ENCODE measurements at places on chromosomes 7 and 10.

DNA sequence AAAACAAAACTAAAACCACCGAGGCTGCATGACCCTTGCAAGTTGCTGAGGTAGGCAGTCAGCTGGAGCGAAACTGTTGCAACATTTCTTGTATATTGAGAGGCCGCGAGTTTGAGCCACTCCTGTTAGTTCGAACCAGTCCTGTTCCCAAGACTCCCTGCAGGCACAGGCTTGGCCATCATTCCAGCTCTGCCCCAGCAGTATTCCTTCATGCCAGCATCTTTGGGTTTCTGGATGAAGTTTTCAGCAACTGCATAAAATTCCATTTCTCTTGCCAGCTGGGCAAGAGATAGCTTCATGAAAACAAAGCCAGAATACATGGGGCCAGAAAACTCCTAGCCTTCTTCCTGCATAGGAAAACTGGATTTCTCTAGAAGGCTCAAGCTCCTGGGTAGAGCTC is 207.6 kb downstream of the FRMD4A start:
- no peak for DNase-seq

- no peak for DNase-seq
Observed at GRCh38 chr7:134942690-134943466, 43.4 kb upstream of the AGBL3 start.

GRCh38 chr7:152848026-152848425 is 88.5 kb downstream of the ACTR3B start:
- DNase-seq, result no peak

DNA sequence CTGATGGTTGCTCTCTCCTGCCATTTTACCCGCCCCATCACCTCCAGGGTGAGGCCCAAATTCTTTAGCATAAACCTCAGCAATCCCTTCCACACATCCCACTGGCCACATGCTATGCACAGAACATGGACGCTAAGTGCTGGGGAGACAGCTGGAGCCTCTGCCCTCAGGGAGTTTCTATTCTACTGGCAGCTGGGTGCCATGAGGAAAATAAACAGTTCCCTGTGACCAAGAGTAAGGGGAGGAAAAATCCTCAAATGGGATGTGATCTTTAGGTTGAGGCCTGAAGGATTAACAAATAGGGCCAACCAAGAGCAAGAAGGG is 1.2 kb downstream of the PARP12 start:
- DNase-seq, result no peak

DNA sequence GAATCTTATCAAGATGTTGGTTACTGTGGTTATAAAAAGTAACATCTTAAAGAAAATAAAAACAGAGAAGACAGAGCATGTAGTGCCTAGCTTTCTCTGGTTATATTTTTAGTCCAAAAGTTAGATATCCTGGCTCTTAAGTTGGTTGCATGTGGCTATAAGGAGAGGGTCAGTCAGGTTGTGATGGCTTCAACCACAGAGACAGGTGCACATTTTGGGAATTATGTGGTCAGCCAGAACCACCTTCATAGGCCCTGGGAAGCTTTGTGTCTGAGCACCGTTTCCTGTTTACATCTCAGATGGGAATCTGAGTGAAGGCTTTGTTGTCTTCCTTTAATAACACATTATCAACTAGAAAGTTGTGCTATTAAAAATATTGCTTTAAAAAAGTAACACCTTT is 265.1 kb upstream of the IGFBP3 start:
- DNase-seq, result no peak

- no peak for DNase-seq
Observed at GRCh38 chr7:44274623-44274975, 50.8 kb downstream of the CAMK2B start.

GRCh38 chr7:42878303-42878702 is 33.6 kb downstream of the C7orf25 start:
- no peak for DNase-seq

DNA sequence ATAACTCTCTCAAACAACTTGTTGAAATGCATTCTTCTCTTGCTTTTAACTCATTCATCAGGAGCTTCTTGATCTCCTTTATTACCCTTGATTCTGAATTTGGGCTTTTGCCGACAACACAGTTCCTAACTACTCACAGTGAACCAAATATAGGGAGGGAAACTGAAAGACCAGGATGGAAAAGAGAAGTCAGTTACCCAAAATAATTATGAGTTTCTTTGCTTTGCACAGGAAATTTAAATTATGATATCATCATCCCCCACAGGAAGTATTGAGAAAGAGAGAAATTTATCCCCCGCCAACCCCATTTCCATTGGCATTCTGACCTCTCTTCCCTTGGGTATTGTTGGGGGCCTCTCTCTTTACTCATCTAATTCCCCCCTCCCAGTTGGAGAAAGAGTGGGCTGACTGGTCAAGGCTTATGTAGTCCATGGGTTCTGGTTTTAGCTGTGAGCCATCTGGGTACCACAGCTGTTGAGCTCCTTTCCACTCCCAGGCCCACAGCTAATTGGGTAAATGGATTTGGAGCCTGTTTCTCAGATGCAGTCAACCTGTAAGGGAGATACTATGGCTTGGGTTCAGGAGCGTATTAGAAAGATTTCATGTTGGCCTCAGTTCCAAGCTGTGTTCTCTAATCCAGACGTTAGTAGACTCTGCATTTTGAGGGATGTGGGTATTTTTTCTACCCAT is 109.0 kb downstream of the FZD1 start:
- no peak for DNase-seq

- no peak for DNase-seq
Observed at GRCh38 chr10:86960863-86961434, 2.5 kb downstream of the SNCG start.

GRCh38 chr10:11756766-11757315 is 14.7 kb downstream of the ECHDC3 start:
- no peak for DNase-seq

DNA sequence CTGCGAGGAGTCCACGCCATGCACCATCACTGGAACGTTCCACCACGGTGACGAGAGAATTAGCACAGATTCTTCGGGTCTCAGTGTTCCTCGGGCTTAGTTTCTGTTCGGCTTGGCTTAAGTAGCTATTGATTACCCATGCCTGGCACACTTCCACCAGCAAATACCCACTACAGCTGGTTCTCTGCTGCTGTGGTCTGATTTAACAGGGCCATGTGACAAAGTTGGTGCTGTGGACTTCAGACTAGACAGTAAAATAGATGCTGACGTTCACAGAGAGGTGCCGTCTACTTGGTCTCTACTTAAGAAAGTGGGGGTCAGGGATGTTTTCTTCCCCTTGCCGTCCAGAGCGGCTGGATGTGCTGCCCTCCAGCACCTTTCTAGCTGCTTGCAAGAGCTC is 11.6 kb downstream of the GNA12 start:
- DNase-seq, result no peak

- no peak for DNase-seq
Observed at GRCh38 chr7:46713868-46714596, 793.0 kb upstream of the IGFBP3 start.

- no peak for DNase-seq
Observed at GRCh38 chr10:1978584-1978983, 241.3 kb upstream of the ADARB2 start.

DNA sequence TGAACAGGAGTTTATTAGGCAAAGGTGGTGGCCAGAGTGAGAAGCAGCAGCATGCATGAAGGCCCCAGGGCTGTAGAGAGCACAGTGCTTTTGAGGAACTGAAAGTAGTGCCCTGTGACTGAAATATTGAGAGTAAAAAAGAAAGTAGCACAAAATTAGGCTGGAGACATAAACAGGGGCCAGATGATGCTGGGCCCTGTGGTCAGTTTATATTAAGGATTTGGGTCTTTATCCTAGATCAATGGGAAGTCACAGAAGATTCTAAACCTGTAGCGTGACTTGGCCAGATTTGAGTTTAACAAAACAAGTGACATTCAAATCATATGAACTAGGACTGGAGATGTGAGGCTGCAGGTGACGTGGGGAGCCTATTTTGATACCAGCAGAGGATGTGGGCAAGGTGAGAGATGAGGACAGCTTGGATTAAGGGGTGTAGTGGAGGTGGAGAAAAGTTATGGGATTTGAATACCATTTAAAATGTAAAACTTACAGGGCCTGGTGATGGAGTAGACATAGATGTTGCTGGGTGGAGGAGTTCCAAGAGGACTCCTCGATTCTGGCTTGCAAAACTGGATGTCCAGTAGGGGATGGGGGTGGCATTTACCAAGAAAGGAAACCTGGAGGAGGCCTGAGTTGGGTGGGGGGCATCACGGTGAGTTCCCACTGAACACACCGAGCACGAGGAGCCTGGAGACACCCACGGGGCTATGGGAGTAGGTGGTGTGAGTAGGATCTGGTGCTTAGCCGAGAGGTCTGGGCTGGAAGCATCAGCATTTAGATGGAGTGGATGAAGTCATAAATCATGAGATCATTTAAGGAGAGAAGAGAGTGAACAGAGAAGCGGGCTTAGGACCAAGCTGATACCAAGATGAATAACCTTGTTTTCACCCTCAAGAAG is 52.8 kb downstream of the HHEX start:
- DNase-seq, result no peak
